ENCODE measurements at places on chromosomes 7 and 10.

DNA sequence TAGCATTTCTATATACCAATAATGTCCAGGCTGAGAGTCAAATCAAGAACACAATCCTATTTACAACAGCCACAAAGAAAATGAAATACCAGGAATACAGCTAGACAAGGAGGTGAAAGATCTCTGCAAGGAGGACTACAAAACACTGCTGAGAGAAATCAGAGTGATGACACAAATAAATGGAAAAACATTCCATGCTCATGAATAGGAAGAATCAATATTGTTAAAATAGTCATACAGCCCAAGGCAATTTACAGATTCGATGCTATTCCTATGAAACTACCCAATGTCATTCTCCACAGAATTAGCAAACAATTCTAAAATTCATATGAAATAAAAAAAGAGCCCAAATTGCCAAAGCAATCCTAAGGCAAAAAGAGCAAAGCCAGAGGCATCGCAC lies 116.8 kb upstream of the ZNF32 start:
- DNase-seq, result no peak

DNA sequence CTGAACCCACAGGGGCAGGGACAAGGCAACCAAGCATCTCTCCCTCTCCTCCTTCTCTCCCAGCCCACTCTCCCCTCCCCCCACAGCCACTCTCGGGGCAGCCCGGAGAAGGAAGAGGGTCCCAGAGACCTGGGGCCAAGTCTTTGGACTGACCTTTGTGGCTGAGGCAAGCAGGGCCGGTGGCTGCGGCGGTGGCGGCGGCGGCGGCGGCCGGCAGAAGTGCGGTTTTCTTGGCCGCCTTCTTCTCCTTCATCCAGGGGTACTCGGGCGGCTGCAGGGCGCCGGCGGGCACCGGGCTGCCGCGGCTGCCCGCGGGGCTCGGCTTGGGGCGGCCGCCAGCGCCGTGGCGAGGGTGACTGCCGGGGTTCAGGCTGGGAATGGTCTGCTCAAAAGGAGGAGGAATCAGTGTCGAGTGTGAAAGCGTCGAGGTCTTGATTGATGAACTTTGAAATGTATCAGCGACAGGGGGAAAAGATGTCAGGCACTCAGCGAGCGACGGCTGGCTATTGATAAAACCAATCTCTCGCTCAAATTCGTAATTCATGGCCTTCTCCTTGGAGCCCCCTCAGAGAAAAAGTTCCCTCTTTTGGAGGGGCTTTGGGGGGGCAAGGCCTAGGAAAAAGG lies 414 bp downstream of the HOXA2 start:
- no peak for DNase-seq

GRCh38 chr7:152362128-152362926 lies 73.5 kb downstream of the KMT2C start:
- DNase-seq, result no peak

DNA sequence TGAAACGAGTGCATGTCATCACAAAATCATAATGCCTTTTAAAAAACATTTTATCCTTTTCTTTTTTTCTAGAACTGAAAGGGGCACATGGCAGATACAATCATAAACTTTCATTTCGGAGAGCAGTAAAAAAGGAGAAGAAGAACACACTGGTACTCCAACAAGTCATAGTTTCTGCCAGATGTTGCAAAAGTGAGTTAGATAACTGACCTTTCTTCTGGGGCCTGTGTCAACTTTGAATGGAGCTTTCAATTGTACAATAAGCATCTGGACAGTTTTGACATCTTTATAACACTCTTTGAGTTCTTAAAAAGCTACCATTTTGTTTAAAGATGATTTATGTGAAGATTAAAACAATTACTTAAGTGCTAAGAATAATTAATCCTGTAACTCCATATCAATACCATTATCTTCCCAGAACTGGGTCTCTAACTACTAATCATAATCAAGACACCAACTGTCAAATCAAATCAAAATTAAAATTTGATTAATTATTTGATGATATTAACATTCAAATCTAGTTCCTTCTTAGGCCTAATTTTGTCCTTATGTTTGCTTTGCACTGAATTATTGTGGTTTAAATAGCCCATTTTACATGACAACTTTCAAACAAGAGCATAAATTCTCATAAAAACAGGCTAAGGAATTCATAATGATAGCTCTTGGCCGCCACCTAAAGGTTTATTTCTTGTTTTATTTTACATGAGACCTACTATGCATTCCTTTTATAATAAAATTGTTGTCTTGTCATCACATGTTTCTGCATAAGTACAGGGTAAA lies 19.5 kb upstream of the ITGB8 start:
- DNase-seq, result peak; percentile 56

DNA sequence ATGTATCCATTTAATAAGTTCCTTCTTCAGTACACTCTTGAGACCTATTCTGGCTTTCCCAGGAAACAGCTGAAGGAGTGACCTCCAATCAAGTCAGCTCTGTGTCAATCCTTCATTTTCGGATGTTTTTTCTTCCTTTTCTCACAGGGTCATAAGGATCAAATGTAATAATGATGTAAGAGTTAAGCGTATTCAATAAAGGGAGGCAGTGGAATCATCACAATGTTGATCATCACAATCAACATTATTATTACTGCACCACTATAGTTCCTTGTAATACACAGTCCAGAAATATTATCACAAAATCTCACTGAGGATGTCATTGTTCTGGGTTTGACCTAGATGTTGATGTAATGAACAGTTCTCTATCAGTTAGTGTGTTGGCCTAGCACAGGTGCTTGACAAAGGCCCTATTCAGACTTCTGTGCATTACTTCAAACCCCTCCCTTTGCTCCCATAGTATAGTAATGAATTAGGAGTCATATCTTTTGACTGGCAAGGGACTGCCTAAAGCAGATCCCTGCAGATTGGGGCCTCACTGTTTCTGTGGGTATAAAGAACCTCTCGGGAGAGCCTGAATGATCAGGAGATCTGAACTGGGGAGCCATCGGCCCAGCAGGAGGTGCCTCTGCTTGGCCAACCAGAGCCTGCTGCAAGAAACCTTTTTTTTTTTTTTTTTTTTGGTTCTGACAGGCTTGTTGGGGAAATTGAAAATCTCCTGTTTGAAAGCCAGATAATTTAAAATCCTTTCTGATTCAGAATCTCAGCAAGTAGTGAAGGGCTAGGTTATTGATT lies 100.6 kb downstream of the KAT6B start:
- DNase-seq, result no peak

- DNase-seq, result no peak
Observed at GRCh38 chr7:16007911-16008310, 321.4 kb upstream of the MEOX2 start.

- no peak for DNase-seq
Observed at GRCh38 chr10:113475381-113475807, 77.5 kb upstream of the HABP2 start.

DNA sequence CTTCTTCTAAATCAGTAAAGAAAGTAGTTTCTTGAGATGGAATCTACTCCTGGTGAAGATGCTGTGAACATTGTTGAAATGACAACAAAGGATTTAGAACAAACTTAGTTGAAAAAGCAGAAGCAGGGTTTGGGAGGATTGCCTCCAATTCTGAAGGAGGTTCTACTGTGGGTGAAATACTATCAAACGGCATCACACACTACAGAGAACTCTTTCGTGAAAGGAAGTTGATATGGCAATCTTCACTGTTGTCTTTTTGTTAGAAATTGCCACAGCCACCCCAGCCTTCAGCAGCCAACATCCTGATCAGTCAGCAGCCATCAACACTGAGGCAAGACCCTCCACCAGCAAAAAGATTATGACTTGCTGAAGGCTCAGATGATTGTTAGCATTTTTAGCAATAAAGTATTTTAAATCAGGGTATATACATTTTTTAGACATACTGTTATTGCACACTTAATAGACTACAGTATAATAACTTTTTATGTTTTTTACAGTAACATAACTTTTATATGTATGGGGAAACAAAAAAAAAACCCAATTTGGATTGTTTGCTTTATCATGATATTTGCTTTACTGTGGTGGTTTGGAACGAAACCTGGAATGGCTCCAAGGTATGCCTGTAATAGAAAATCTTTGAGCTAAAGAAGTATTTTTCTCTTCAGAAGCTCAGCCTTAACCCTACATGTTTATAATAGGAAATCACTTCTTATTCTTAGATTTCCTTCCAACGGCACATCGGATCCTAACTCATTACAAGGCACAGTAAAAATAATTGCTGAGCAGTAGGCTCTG lies 257.3 kb downstream of the LRMDA start:
- no peak for DNase-seq

GRCh38 chr7:20651960-20652544 lies 36.6 kb downstream of the ABCB5 start:
- DNase-seq, result no peak

DNA sequence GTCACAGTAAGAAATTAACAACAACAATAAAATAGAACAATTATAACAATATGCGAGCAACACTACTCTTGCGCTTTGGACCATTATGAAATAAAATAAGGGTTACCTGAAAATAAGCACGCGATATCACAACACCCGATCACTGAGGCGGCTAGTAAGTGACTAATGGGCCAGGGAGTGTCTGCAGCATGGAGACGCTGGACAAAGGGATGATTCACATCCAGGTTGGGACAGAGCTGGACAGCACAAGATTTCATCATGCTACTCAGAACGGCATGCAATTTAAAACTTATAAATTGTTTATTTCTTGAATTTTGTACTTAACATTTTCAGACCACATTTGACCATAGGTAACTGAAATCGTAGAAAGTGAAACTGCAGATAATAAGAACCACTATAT lies 15.6 kb downstream of the HIBADH start:
- DNase-seq, result no peak

GRCh38 chr7:123154231-123154860 lies 45.4 kb downstream of the SLC13A1 start:
- DNase-seq, result peak; percentile 51

DNA sequence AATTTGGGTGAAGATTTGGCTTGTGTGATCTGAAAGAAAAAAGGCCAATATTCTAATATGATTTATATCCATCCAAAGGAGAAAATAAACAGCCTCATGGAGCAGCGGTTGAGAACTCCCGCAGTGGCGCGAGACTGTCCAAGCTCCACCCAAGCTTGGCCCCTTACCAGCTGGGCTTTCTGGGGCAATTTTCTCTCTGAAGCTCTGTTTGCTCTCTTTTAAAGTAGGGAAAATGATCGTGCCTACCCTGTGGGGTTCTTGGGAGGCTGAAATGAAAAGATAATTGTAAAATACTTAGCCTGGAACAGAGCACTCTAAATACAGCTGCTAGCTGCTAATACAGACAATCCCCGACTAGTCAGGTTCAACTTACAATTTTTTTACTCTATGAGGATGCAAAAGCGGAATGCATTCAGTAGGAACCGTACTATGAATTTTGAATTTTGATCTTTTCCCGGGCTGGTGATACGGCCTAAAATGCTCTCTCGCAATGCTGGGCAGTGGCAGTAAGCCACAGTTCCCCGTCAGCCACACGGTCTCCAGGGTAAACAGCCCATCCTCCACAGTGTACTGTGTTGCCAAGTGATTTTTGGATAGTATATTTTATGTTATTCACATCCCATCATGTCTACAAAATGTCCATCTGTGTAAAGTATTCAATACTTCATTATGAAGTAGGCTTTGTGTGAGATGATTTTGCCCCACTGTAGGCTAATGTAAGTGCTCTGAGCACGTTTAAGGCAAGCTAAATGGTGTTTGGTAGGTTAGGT lies 137.7 kb downstream of the CHN2 start:
- no peak for DNase-seq

DNA sequence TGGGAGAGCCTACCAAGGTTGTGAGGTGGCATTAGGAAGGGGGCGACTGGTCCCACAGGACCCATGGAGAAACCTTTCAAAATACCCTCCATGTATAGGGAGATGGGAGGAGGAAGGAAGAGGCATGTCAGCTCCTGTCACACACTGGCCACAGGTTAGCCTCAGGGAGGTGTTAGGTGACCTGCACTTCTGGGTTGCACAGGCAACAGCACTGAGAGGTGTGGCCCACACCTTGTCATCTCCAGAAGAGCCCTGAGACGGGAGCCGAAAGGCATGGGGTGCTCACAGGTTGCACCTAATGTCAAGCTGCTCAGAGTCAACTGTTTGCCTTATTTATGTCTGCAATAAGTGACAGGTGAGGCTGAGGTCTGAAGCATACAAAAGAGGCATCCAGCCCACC lies 14.6 kb upstream of the USP6NL start:
- DNase-seq, result no peak

DNA sequence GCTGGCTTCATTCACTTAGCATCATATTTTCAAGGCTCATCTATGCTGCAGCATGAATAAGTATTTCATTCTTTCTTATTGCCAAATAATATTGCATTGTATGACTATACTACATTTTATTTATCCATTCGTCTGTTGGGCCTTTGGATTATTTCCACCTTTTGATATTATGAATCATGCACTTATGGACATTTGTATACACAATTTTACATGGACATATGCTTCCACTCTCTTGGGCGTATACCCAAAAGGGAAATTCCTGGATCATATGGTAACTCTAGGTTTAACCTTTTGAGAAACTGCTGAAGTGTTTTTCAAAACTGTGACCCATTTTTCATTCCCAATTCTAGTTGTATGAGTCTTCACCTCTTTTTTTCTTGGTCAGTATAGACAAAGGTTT lies 80.3 kb upstream of the GNAI1 start:
- DNase-seq, result no peak

DNA sequence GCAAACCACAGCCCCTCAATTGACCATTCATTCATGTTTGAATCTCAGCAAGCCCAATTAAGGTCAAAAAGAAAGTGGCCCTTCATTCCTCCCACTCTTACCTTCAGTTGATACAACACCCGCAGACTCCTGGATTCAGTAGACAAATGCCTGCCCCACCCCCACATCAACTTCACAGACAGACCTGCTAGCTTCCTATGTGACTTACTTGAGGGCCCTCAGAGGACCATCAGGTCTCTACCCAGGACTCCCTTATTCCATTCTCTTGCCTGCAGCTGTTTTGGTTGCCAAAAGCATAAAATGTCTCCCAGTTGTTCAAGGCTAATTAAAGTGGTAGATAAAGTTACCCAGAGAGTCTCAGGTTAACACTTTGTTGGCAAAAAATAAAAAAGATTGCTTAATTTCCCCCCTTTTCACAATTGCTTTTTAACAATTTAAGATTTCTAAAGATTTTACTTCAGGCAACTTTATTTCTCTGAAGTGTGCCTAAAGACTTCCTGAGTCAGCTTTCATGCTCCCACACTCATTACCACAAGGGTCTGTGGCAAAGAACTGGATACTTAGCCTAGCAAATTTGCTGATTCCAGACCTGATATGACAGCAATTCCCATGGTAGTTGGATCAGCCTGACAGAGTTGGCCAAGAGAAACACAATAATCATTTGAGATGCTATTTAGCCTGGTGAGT lies 3.3 kb upstream of the MTERF1 start:
- no peak for DNase-seq

GRCh38 chr10:132810807-132811700 lies 25.1 kb upstream of the NKX6-2 start:
- no peak for DNase-seq

- no peak for DNase-seq
Observed at GRCh38 chr10:102286216-102286615, 40.9 kb downstream of the GBF1 start.

GRCh38 chr10:103855424-103855823 lies at the start of gene SH3PXD2A:
SH3PXD2A (minus strand) TSS chr10:103855576; CDS start chr10:103855266, 310 bp downstream.
- peak; percentile 50 for DNase-seq

GRCh38 chr10:1311726-1312125 lies 255.5 kb downstream of the WDR37 start:
- no peak for DNase-seq

- no peak for DNase-seq
Observed at GRCh38 chr7:142799437-142799835, 28.7 kb downstream of the PRSS2 start.

GRCh38 chr10:34834274-34834673 lies 19.2 kb upstream of the PARD3 start:
- DNase-seq, result no peak

- DNase-seq, result no peak
Observed at GRCh38 chr7:121069346-121070100, 81.0 kb downstream of the CPED1 start.

GRCh38 chr7:28041508-28042314 lies 138.9 kb downstream of the JAZF1 start:
- DNase-seq, result no peak

Measured in hematopoietic multipotent progenitor cell (in vitro differentiated cells).